SK-N-SH (cell line): ENCODE measurements at places on chromosomes 7 and 10. TPM values are rescaled to one million over a fixed set of nuclear protein-coding genes. Genes with fewer than 3 reads are reported as not detected.

The SPDYE5 gene
- 0.03 TPM in 1 of 2 replicates, not detected in the other for polyA plus RNA-seq

The COMMD3 gene
- 26.9 and 36.5 TPM in 2 replicates for polyA plus RNA-seq

The CDK14 gene
- polyA plus RNA-seq: 13.9 and 15.6 TPM in 2 replicates

The CALML5 gene
- not detected in 2 replicates for polyA plus RNA-seq

The PAPSS2 gene
- polyA plus RNA-seq: 50.0 and 55.0 TPM in 2 replicates

The FAM25G gene
- not detected in 2 replicates for polyA plus RNA-seq

The NPSR1 gene
- polyA plus RNA-seq: not detected in 2 replicates

The PTF1A gene
- not detected in 2 replicates for polyA plus RNA-seq

The CAMK2B gene
- 0.10 and 0.20 TPM in 2 replicates for polyA plus RNA-seq

The IRF5 gene
- 0.62 and 1.0 TPM in 2 replicates for polyA plus RNA-seq

The ACSM6 gene
- polyA plus RNA-seq: not detected in 2 replicates

The NUTM2E gene
- 0.05 and 0.19 TPM in 2 replicates for polyA plus RNA-seq

The CPA2 gene
- polyA plus RNA-seq: 0.03 TPM in 1 of 2 replicates, not detected in the other

The DKK1 gene
- 225 and 372 TPM in 2 replicates for polyA plus RNA-seq
